ENCODE measurements at places on chromosomes 5 and 9.

DNA sequence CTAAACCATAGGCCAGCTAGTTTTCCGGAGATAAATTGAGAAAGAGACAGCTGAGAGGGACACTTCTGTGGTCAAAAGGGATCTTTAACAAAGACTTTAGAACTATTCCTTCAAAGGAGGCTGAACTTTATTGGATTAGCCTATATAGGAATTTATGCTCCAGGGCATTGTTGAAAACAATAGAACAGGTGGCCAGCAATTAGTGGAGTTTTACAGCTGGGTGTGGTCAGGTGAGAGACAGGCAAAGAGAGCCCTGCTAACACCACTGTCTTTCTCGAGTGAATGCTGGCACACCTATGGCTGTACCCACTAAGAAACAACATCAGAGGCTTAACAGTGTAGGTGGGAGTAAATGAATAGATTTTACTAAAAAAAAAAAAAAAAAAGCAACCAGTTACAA, 16.7 kb upstream of the TLR4 start:
- DNase-seq, result no peak

GRCh38 chr5:2892466-2893000, 141.1 kb upstream of the IRX2 start:
- DNase-seq, result no peak

DNA sequence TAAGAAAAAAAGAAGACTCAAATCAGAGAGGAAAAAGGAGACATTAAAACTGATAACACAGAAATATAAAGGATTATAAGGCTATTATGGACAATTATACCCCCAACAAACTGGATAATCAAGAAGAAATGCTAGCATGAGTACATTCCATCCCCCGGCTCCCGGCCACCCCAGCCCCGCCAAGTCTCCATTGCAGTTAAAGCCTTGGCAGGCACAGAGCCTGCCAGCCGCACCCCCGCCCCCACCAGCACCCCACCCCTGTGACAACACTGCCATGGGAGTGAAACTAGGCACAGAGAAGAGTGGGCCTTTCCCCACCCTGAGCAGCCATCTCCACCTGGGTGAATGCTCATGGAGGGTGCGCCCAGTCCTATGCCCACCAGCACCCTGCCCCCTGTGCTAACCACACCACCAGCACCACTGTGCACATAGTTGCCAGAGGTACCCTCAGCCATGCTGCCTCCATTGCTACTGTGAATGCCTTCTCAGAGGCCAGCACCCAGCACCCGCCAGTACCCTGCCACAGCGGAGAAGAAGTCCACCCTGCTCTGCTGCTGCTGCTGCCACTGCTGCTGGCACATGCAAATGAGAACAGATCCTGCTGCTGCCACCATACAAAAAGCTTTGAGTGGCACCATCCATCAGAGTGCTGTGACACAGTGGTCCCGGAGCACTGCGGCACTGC, 117.0 kb downstream of the CSNK1G3 start:
- DNase-seq, result no peak

- no peak for DNase-seq
These were observed 339.4 kb downstream of the KDM4C start for GRCh38 chr9:7097040-7097715.

GRCh38 chr5:33601881-33602280, 161.1 kb downstream of the TARS1 start:
- no peak for DNase-seq

GRCh38 chr5:137078171-137078665, 420.9 kb downstream of the SPOCK1 start:
- DNase-seq, result no peak

DNA sequence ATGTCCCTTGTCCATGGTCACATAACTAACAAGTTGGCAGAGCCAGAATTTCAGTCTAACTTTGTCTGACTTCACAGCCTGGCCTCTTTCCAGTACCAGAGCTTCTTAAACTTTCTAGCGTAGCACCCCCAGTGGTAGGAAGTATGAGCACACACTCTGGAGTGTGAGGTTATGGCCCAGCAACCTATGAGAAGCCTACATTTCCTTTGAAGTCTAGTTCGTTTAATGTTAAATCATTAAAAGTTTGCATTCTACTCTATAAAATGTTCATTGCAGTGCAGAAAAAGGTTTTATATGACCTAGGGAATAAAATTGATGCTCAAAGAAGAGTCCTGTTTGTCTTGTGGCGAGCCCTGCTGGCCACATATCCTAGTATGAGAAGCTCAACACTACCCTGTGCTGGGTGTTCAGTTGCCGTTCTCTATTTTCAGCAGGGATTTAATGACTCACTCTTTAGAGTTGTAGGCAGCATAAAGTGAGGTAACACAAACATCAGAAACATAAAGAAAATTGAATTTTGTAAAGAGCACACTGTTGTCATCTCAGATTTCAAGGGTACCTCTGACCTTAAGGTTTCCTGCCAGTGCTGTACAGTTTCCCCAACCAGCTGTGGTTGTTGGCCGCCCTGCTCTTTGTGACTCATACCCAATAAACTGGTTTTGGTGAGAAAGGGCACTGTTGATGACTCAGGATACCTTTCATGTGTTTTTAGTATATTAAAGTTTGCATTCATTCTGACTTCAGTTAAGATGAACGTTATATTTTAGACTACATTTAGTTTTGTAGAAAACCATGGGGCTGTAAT, 14.3 kb downstream of the MCCC2 start:
- peak; percentile 69 for DNase-seq

GRCh38 chr9:72041369-72041768, 19.0 kb downstream of the C9orf57 start:
- no peak for DNase-seq

DNA sequence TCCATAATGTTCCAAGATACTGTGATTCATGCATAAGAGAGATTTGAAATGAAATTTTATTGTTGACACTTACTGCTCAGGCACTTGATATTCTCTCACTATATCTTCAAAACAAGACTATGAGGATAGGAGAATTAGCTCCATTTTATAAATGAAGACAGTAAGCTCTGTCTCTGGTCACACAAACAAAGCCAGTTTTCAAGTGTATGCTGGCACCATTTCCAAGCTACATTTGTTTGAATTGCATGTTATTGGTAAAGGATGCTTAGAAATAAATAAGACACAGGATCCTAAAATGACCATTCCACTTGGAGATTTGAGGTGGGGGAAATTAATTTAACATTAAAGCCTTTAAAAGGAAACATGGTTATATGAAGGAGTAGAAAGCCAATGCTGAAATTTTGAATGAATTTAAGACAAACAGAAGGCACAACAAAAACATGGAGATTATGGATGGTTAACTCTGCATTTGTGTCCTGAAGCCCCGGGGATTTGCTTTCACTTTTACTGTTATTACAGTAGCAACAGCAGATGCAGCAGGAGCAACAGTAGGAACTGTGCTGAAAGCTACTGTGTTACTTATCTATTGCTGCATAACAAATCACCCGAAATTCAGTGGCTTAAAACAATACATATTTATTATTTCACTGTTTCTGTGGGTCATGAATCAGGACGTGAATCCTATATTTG, 79.7 kb upstream of the ASTN2 start:
- no peak for DNase-seq

- peak; percentile 39 for DNase-seq
These were observed 55.2 kb downstream of the NMUR2 start for GRCh38 chr5:152349683-152350526.

DNA sequence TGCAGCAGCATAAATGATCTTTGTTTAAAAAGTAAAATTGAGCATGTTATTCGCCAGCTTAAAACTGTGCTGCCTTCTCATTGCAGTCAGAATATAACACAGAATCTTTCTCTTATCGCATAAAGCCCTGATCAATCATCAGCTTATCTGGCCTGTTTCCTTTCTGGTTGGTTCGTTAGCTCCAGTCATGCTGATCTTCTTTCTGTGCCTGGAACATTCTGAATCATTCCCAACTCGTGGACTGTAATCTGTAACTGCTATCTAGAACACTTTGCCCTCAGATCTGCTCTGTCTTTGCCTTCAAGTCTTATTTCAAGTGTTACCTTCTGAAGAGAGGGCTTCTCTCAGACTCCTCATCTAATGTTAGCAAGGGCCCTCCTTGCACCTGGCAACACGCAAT, 11.9 kb upstream of the FER start:
- DNase-seq, result no peak

DNA sequence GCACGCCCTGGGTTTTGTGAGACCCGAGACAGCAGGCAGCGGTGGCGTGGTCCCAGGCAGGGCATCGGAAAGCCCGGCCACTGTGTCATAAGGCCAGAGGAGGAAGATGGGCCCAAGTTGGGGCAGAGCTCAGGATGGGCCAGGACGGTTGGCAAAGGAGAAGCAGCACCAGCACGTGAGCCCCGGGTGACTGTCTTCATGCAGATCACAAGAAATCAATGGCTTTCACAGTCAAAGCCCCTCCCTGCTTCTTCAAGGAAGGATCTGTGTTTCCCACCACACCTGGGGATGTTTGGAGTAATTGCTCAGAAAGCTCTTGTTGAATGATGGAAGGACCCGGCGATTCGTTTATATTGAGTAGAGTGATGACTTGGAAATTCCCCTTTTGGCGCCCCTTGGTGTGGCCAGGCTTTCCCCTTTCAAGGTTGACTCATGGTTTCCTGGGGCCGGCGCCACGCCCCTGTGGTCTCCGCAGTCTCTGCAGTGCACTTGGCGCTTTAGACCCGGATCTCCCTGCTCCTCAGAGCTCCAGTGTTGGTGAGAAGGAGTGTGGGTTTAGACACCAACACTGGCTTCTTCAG, 52.1 kb downstream of the IL31RA start:
- DNase-seq, result no peak

GRCh38 chr9:26735160-26735559, 157.4 kb downstream of the CAAP1 start:
- DNase-seq, result no peak

DNA sequence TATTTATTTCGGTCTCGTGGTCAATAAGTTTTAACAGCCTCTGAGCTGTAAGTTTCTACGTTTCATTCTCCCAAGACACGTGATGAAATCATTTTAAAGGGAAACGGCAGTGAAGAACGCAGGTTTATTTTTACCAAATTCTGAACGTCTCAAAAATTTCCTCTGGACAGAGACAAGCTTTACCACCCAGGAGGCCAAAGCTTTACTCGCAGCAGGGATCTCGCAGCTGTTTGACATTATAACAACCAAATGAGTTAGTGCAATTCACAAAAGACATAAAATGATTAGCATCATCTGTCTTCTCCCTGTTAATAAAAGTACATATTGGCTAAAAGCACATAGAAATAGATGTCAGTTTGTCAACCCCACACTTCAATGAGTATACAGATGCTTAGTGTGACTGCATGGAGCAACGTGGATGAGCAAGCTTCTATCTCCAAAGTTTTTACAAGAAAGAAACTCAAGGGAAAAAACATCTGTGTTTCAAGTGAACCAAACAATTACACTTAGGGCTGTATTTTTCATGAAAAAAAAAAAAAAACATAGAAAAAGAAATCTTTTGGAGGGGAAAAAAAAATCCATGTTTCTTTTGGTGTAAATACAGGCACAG, 2.5 kb downstream of the SEMA5A start:
- DNase-seq, result no peak

DNA sequence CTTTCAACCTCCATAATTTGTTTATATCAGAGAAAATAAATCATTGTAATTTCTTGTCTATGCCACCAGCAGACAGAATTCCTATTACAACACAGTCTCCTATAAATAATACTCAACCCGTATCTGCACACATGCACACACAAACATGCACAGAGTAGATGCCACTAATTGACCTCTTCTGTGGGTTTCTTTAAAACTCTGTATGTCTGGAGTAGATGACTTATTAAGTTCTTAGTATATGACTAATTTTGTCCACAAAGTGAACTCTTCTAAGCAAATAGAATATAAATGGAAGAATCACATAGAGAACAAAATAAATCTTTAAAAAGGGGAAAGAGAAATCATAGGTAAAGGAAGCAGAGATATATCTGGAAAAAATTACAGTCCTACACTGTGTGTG, 452.3 kb downstream of the MTRR start:
- DNase-seq, result no peak

GRCh38 chr5:168370831-168371230, 79.4 kb downstream of the WWC1 start:
- DNase-seq, result no peak

- DNase-seq, result no peak
These were observed 172.7 kb downstream of the ROR2 start for GRCh38 chr9:91777292-91777830.

- DNase-seq, result no peak
These were observed 50.5 kb downstream of the HACD4 start for GRCh38 chr9:20980832-20981455.

DNA sequence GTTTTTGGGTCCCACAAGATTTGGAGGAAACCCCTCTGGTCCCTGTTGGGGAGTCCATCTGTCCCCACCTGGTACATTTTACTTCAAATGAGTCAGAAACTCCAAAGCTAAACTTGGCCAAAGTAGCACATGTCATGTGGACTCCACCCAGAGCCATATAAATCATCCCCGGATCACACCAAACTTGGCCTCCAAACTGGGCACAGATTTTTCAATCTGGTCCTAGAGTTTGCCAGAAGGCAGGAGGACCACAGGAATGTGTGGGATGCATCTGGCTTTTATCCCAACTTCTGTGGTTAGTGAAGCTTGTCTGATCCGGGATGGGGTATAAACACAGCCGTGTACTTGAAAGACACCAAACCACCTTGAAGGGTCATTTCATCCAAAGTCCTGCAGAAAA, 66.3 kb downstream of the MAT2B start:
- no peak for DNase-seq

DNA sequence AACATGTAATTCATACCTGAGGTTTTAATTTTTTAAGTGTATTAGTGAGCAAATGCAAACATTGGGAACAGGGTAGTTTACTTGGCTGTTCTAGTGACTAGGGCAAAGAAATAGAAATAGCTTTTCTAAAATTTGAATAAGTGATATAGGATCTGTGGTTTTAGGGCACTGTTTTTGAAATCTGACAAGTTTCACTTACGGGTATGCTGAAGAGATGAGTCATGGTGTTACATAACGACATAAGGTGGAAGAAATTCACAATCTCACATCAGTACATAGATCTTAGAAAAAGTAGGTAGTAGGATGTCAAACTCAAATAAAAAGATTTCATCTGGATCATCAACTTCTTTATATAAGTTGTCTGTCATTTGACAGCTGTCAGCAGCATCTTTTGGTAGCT, 772.3 kb downstream of the MAT2B start:
- DNase-seq, result no peak

GRCh38 chr5:72860499-72860898, 44.0 kb downstream of the TNPO1 start:
- no peak for DNase-seq

GRCh38 chr5:139513852-139514485, 31.4 kb upstream of the STING1 start:
- no peak for DNase-seq

DNA sequence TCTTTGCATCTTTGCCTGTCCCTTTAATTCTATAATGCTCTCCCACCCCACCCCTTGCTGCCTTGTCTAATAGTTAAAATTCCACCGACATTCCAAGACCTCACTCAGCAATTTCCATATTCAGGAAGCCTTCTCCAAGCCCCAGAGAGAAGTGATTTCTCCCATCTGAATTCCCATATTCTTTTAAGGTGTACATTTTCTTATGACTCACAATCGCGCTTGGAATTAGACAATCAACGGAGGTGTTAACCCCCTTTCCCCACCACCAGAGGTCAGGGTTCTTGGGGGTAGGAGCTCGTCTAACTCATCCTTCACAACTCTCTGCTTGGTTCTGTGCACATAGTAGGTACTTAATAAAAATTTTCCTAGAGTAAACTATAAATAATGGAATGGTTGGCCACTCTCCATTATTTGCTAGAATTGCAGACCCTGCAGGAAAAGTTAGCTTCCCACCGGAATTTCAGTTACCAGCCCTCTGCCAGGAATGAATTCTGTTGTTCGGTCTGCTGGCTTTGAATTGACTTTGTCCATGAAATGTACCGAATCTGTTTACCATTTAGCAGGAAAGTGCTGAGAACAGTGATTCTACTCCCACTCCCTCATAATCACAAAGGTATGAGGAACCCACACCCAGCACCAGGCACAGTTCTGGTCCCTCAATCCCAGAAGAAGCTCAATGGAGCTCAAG, 5.0 kb downstream of the KCNIP1 start:
- peak; percentile 68 for DNase-seq

Measured in H7 (cell line).